Osteoblast (primary cell): ENCODE measurements at places on chromosomes 13 and 19. TPM values are rescaled to one million over a fixed set of nuclear protein-coding genes. Genes with fewer than 3 reads are reported as not detected.

DNA sequence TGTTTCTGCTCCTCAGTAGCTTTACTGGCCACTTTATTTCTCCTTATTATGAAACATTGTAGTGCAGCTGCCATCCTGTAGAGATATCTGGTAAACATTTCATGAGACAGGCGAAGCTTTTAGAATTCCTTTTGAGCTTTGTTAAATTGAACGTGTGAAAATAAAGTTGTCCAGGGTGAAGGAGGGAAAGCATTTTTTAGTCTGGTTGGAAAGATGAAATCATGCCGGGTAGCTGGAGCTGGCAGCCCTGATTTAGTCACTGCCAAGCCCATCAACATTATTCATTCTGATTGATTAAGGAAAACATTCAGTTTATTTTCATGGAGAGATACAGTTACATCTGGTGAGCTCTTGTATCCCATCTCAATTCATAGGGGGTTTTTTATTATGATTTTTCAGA, 326.2 kb upstream of the GPC6 start:
- no peak for DNase-seq

DNA sequence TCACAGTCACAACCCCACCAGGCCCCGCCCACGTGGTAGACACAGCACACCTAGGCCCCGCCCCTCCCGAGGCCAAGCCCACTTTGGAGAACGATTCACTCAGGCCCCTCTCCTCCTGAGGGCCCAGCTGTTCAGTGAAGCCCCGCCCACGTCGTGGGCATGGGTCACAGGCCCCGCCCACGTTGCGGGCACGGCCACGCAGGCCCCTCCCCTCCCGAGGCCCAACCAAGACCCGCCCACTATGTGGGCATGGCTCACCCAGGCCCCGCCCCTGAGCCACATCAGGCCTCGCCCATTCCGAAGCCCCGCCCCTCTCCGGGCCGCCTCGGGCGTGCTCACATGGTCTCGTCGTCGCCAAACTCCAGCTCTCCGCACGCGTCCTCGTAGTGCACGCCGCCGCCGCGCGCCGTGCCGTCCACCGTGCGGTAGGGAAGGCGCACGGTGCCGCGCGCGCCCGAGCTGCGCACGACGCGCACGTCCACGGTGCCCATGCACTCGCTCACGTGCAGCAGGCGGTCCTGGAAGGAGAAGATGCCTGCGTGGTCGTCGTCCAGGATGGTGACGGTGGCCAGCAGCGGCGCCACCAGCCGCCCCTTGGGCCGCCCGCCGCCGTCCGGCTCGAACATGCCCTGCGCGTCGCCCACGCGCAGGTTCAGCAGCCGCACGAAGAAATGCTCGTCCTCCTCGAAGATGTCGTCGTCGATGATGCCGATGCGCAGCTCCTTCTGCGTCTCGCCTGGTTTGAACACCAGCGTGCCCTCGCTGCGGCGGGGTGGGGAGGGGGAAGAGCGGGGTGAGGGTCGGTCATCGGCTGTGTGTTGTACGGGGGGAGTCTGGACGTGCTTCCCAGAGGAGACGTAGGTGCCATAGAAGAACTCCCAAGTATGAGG, 24.0 kb downstream of the SLC8A2 start:
- peak; percentile 87 for DNase-seq

GRCh38 chr19:46745030-46745429, 827 bp upstream of the FKRP start:
- peak; percentile 95 for DNase-seq

- peak; percentile 32 for DNase-seq
Observed at GRCh38 chr19:38838208-38838985, 6.8 kb upstream of the ECH1 start.

GRCh38 chr13:40438999-40439797, 227.2 kb downstream of the FOXO1 start:
- DNase-seq = peak; percentile 78

Gene SOHLH2
- total RNA-seq = 1.5 and 2.2 TPM in 2 replicates

Gene KIR2DL1
- not detected in 2 replicates for total RNA-seq

GRCh38 chr13:76853481-76853880, 32.7 kb downstream of the KCTD12 start:
- DNase-seq = no peak

DNA sequence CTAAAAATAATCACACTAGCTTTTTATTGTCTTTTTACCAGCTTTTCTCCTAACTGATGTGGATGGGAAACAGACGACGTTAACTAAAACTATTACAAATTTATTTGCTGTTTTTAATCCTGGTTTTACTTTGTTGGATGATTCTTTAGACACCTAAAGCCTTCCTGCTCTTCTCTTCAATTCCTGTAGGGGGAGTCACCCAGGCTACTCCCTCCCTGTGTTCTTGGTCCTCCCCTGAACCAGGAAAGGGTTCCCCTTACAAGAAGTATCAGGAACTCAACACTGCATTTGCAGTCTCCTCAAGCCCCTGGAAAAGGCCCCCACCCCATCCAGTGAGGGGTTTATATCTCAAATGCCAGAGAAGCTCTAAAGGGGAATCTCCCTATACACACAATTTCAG, 206.1 kb downstream of the SUCLA2 start:
- no peak for DNase-seq

DNA sequence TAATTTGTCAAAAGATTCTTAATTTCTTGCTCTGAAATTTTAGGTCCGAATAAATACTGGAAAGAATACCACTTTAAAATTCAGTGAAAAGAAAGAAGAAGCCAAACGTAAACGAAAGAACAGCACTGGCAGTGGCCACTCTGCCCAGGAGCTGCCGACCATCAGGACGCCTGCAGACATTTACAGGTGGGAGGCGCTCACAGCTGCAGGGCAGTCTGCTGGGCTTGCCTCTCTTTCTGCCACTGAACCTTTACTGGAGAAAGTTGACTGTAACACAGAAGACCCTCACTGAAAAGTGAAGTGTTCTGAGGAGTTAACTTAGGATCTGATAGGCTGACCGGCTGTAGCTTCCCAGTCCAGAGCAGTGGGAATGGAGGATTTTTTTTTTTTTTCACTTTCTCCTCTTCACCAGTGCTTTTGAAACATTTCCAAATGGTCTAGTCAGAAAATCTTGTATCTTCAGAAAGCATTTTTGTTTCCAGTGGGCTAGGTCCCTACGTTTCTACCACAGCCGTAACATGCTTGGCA, 69.1 kb downstream of the URI1 start:
- no peak for DNase-seq
